Stimulated activated CD4-positive, alpha-beta T cell treated with anti-CD3 and anti-CD28 coated beads, TNF-alpha, amount 100 ng/mL, for 1 hour (primary cell): ENCODE measurements at places on chromosomes 6 and 20.

DNA sequence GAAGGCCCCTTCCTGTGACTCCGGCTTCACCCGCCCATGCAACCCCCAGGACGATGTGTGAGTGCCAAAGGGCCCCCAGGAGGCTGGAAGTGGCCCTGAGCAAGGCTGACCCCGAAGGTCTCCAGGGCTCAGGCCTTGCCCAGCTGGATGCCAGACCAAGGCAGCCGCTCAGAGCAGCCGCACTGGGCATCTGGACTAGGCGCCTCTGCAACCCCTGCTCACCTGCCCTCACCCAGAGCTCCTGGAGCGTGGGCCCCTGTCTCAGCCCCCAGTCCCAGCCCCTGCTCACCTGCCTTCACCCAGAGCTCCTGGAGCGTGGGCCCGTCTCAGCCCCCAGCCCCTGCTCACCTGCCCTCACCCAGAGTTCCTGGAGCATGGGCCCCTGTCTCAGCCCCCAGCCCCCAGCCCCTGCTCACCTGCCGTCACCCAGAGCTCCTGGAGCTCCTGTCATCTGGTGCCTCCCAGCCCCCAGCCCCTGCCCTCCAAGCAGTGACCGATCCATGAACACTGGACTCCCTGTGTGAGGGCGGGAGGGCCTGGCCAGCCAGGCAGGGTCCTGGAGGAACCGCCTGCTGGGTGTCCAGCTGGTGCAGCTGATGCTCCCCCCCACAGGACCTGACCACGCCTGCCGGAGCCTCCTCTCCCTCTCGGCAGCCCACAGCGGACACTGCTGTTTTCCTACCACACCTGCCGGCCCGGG is 1.1 kb downstream of the SRMS start:
- DNase-seq, result no peak

- no peak for DNase-seq
Measured at GRCh38 chr6:24743265-24743943, 24.4 kb upstream of the C6orf62 start.

GRCh38 chr6:20909621-20910020 is 375.4 kb downstream of the CDKAL1 start:
- DNase-seq, result no peak

DNA sequence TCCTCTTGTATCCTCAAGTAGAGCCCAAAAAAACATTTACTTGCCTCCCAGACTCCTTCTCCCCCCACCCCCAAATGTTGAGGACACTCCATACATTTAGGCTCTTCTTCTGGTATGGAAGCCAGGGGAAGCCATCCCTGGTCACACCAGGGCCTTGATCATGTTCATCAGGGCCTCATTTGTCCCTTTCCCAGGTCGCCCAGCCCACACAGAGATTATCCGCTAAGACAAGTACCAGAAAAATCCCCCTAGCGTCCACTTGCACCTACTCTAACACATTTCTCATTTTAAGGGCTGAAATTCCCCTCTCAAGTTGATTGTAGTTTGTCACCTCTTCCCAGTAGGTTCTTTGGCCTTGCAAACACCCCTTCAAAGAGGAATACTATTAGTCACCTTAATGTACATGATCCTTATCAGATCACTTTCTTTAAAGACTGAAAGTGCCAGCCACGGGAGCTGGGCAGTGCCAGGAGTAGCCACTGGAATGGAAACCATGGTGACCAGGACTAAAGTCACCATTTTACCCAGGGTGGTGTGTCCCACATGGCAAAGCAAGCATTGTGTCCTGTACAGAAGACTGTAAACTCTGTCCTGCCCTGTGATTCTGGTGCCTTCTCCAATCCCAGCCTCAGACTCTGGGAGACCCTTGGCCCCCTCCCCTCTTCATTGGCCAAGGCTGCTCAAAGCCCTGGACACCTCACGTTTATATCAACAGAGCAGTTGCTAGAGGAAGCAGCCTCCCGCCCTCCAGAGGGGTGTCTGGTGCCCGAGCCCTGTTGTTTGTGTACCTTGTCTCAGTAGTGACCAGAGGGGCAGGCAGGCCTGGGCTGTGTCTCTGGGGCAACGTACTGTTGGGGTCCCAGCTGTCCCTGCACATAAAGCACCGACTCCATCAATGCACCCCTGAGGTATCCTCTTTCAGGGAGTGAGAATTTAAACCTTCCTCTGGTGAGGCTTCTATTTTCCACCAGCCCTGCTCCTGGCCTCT is 5.0 kb upstream of the APOBEC2 start:
- no peak for DNase-seq

- no peak for DNase-seq
Measured at GRCh38 chr6:82507112-82507511, 143.5 kb downstream of the TPBG start.

DNA sequence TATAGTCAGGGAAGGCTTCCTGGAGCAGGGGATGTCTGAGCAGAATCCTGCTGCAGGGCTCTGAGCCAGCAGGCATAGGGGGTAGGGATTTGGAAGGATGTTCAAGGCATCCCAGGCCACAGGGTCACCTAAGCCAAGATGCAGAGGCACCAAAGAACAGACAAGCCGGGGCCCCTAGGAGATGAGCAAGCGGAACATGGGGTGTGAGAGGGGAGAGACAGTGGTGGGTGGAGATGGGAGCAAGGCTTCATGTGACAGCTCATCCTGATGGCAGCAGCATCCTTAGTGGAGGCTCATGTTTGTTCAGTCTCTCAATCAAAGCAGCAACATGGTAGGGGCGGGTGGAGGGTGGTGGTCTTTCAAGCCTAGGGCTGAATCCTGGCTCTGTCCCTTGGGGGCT is 29.8 kb upstream of the TCP11 start:
- no peak for DNase-seq

GRCh38 chr20:47984437-47984836 is 199.2 kb upstream of the SULF2 start:
- no peak for DNase-seq

GRCh38 chr6:36576578-36576977 is 17.6 kb upstream of the SRSF3 start:
- DNase-seq, result no peak

DNA sequence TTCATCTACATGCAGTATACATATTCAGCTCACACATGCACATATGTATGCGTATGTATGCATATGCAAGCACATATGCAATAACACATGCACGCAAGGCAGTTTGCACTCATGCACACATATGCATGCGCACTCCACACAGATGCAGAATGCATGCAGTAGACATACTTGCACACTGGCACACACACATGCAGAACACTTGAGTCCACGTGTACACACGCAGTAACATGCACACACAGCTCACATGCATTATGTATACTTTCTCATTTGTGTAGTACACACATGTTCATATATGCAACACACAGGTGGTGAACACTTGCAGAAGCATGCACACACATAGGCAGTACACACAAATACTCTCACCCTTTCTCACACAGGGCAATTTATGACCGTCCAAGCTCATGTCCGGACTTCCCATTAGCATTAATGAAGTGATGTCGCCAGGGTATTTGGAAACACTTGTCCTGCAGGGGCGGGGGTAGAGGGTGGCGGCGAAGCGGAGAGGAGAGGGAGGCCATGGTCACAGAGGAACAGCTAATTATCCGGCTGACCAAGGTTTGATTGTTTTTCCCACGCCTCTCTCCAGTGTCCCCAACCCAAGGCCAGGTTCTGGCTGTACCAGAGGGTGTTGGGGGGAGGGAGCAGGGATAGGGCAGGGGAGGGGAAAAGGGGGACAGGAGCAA is 91.3 kb downstream of the VEGFA start:
- DNase-seq, result no peak

GRCh38 chr6:1263039-1263849 is 48.7 kb upstream of the FOXQ1 start:
- no peak for DNase-seq

DNA sequence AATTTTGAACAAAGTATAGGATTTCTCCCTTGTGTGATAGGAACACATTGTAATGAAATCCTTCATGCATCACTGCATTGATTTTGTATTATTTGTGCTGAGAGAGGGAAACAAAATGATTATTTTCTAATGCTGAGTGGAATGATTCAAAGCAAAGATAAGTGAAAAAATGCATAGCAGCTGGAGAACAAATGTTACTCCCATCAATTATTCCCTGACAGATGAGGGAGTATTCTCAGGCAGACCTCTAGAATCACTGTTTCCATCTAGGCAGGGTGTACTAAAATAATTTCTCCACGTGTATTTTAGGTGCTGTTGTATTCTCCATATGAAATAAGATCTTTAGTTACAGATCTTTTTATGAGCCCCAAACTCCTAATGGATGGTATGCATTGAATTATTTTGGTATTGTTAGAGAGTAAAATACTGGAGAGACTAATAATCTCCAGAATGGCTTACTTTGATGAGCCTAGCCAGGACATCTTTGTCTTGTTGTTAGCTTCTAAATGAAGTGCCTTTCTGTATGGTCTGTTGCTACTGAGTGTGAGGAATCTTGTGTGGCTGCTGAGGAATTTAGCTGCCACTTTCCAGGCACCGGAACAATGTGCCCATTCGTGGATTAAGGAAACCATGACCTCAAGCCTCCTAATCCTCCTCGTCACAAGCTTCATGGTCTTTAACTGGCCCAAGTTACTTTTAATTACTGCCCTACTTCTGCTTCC is 39.6 kb downstream of the RNF217 start:
- DNase-seq, result no peak

GRCh38 chr6:40743226-40743625 is 156.1 kb upstream of the LRFN2 start:
- no peak for DNase-seq
